Stimulated activated CD8-positive, alpha-beta memory T cell treated with anti-CD3 and anti-CD28 coated beads, Interleukin-4, amount 100 ng/mL, for 4 hours (primary cell): ENCODE measurements at places on chromosomes 5 and 9.

GRCh38 chr5:179261301-179262125 lies 83.7 kb downstream of the ADAMTS2 start:
- DNase-seq: no peak

- DNase-seq: no peak
Observed at GRCh38 chr5:170599756-170600155, 95.9 kb downstream of the KCNIP1 start.

DNA sequence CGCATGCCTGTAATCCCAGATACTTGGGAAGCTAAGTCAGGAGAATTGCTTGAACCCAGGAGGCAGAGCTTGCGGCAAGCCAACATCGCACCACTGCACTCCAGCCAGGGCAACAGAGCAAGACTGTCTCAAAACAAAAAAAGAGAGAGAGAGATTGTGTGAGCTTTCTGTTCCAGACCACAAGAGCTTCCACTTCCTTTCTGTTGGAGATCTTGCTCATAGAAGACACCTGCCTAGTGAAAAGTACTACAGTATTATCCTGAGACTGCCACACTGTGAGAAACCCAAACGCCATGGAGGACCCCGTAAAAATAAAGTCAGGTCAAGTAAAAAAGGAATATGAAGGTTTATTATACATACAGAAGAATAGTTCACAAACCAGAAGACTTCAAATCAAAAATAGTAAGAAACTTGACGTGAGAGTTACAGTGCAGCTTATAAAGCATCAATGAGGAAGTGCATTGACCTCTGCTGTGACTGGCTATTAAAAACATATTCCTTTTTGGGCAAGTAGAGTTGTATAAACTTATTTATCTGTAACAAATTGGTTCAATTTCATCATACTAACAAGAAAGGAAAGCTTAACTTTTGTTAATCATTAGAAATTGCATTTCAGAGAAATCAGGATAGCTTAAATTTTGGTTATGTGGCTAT lies 4.3 kb upstream of the EMB start:
- no peak for DNase-seq

GRCh38 chr9:111712369-111712768 lies 51.0 kb downstream of the GNG10 start:
- no peak for DNase-seq

DNA sequence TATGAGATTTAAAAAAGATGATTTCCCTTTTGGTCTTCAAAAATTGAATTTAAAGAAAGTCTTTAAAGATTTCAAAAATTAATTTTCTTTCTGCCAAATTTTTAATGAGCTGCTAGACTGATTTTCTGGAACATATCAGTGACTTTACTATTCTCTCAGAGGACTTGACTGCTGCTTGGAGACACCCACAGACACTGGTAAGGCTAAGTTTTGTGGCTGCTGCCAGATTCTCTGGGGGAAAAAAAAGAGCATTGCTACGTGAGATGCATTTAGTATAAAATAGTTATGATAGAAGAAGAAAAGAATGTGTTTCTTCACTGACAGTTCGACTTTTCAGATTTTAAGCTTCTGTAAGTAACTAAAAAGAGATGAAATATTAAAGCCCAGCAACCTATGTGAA lies 193.3 kb upstream of the GRIN3A start:
- no peak for DNase-seq

GRCh38 chr5:168288349-168289245 lies 2.8 kb upstream of the WWC1 start:
- DNase-seq: no peak

DNA sequence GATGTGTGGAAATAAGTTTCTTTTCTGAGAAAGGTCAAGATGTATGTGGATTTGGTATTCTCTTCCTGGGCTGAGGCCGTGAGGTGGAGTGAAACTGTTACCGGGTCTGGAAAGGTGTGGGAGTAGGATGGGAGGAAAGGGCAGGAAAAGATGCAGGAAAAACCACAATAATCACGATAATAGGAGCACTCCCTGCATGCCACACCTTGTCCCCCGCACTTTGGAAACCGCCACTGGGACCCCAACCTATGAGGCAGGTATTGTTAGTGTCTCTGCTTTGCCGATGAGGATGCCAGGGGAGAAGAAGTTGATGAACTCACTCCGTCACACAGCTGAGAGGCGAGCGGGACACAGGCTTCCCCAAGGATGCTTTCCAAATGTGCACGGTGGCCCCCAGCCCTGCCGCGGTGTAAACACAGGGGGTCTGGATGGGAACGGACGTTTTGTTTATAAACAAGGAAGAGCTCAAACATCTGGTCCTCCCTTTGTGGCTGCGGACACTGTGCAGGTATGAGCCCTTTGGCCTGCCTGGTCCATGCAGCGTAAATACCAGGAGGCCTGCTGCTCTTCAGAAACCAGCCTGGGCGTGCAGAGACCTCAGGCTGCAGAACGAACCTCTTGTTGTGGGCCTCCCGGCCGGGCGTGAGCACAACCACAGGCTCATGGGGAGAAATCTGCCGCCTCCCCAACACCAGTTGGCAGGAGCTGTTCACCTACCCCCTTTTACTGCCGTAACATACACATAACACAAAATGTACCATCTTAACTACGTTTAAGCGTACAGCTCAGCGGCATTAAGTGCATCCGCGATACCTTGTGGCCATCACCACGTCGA lies 126.7 kb downstream of the COL23A1 start:
- no peak for DNase-seq

- no peak for DNase-seq
Observed at GRCh38 chr5:74810915-74811314, 43.9 kb downstream of the NSA2 start.

GRCh38 chr9:129121483-129121882 lies 10.3 kb downstream of the PTPA start:
- no peak for DNase-seq

GRCh38 chr9:109802491-109802890 lies 22.5 kb downstream of the PALM2AKAP2 start:
- no peak for DNase-seq

DNA sequence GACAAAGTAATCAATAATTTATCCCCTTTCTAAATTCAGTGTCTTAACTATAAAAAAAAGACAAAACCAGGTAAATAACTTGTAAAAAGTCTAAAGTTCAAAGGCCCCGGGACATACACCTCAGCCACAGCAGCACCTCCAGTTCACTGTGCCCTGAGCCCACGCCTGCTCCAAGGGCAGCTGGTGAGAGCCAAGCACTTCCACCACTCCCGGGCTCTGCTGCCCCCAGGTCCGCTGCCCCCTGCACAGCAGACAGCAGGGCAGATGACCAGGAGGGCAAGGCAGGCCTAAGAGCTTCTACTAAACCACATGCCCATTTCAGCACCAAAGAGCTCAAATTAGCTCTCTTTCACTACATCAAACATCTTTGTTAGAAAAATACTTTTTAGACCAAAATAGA lies 91.9 kb downstream of the CAMSAP1 start:
- DNase-seq: no peak

DNA sequence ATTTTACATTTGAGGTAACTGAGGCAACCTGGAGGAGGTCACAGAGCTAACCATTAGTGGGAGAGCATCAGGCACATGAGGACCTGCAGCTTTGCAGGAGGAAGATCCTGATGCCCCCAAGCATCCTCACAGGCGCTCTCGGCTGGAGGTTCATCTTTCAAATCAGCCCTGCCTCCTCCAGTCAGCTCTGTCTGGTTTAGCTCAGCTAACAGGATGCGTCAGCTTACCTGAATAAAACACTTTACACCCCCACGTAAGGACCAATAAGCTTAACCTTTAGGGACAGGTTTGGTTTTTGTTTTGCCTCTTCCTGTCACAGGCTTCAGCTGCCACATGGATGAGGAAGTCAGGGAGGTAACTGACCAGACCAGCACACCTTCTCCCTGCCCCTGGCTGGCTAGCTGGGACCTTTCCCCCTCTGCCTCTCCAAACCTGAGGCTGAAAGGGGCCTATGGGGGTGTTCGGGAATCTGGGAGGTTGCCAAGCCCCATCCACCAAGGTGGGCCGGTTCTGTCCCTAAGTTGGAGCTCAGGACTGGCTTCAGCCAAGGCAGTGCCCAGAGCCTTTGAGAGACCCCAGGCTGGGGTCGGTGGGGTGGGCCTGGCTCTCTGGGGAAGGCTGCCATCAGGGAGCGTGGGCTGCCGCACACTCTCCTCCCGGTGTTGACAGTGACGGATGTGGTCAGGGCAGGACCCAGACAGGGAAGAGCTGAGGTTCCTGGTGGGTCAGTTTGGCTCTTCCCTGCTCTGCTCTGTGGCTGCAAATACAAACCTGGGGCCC lies 20.0 kb upstream of the FCN1 start:
- DNase-seq: no peak

DNA sequence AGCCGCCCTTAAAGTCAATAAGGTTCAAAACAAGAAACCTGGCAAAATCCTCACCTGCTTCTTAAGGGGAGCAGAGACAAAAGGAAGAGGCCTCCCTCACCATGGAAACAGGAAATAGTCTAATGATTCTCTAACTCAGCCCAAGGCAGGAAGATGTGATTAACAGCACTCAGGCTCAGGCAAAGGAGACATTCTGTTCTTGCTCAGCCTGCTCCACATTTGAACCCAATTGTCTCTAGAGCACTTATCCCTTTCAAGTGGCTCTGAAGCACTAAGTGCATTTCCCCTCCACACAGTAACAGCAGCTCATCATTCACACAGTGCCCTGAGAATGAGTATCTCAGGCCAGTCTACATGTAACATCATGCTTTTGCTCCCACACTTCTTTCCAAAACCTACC lies 72.3 kb downstream of the NIPSNAP3B start:
- DNase-seq: no peak

DNA sequence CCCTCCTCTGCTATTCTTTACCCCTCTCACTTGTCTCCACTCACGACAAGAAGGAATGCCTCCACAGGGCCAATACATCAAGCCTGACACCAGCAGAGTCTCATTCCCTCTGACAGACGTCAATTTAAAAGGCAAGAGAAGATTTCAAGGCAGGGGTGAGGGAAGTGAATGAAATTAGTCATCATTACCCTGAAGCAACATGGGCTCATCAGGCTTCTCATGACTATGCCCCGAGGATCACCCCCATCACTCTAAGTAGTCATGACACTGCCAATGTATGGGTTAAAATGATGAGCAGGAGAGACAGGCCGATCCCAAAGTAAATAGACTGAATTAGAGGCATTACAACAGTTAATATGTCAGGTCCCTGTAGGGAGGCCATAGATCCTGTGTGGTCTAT lies 504.4 kb downstream of the TLE4 start:
- no peak for DNase-seq

GRCh38 chr9:70883056-70883455 lies 238.4 kb downstream of the TRPM3 start:
- no peak for DNase-seq

- no peak for DNase-seq
Observed at GRCh38 chr9:134219646-134220060, 55.3 kb upstream of the RNU6ATAC start.

DNA sequence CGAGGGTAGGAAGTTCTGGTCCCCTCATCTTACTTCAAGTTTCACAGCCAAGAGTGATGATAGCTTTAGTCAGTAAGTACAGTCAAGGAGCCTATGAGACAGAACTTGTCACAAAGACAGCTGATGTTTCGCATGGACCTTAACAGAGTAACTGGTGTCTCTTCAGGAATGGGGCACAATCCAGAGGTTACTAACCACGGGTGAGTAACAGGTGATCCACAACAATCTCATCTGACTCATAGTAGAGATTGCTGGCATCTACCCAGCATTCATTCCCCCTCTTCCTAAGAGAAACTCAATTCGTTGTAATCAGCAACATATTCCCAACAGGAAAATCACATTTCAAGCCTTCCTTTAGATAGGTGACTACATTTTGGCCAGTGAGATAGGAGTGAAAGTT lies 126.7 kb downstream of the SNX18 start:
- no peak for DNase-seq

GRCh38 chr5:158714049-158714643 lies 385.6 kb downstream of the EBF1 start:
- DNase-seq: no peak

DNA sequence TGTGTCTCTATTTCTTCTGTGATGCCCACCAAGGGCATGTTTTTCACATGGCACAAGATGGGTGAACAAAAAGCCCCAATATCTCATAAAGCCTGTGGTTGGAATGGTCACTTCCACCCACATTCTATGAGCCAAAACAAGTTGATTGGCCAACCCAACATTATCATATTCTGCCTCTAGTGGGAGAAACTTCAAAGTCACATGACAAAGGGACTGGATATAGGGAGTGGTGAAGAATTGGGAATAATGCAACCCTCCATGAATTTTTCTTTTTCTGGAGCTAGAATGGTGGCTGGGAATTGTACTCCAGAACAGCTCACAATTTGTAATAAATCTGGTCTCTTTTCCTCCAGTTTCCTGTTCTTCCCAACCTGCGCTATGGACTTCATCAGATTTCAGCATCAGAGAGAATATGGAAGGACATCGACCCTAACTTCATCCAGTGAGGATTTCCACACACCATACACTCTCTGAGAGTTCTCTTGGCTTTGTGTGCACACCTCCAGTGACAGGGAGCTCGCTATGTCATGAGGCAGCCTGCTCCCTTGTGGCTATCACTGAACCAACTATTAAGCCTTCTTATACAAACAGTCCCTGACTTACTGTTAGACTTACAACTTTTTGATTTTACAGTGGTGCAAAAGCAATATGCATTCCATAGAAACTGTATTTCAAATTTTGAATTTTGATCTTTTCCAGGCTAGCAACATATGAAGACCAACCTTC lies 12.0 kb upstream of the B4GALT1 start:
- no peak for DNase-seq

DNA sequence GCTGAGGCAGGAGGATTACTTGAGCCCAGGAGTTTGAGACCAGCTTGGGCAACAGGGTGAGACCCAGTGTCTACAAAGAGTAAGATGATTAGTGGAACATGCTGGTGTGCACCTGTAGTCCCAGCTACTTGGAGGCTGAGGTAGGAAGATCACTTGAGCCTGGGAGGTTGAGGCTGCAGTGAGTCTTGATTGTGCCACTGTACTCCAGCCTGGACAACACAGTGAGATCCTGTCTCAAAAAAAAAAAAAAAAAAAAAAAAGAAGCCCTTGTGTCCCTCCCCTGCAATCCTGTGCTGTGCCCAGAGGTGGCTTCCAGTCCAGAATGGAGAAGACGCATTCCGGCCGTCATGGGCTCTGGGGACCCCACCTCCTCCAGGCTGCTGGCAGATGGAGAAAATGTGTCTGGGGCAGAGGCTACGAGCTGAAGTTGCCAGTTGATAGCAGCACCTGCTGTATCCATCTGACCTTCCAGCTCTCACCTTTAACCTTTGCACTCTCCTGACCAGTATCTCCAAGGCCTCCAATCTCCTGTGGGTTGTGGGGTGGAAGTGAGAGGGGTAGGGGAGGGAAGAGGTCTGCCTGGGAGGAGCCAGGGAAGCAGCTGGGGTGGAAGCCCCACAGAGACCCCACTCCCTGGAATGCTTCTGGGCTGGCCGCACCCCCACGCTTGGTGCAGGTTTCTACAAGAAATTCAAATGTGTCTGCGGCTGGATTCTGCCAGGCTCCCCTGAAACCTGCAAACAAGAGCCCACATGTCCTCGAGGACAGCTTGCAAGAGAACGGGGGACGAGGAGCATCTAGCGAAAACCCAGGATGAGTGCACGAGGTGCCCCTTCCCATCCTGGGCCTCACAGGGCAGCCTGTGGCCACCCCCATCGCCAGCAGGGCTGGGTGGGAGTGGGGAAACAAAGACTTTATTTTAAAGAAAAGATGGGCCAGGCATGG lies 148.3 kb upstream of the IER5L start:
- DNase-seq: no peak
